AG09309 (cell line): ENCODE measurements at places on chromosomes 16 and 17.
A peak's percentile ranks its signal among the peaks of the same experiment; 100 is the strongest.

DNA sequence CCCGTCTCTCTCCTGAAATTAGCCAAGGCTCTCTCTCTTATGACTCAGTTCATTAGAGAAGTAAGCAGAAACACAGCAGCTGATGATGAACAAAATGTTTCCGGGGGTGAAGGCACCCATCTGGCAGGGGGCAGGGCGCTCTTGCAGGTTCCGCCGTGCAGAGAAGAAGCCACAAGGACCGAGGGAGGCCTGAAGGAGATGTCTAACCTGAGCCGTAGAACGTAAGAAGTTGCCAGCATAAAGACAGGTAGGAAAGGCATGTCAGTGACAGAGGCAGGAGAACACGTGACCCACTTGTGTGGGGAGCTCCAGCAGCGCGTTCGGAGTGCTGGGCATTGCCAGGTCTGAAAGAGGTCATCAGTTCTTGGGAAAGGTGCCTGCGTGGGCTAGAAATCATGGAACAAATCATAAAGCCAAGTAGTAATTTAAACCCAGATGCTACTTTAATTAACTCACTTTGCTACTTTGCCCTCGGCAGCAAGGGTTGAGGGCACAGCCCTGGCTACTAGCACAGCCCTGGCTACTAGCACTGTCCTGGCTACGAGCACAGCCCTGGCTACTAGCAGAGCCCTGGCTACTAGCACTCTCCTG is 198.6 kb downstream of the RPTOR start:
- DNase-seq: peak; percentile 29

DNA sequence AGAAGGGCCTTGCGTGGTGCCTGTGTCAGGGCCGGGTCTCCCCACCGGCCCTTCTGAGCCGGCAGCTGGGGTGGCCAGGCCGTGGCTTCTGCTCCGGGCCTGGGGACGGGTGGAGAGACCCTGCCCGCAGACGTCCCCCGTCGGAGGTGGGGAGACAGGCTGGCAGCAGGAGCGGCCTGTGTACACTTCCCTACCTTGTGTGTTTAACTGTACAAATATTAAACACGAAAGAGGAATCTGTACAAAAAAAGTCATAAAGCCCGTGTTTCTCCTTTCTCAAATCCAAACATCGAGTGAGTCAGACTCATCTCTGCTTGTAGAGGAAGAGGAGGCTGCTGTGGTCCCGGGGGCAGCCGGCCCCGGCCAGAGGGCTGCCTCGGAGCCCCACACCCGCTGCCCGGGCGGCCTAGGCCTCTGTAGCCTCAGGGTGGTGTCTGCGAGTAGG is 2.0 kb downstream of the CACNA1H start:
- no peak for DNase-seq

DNA sequence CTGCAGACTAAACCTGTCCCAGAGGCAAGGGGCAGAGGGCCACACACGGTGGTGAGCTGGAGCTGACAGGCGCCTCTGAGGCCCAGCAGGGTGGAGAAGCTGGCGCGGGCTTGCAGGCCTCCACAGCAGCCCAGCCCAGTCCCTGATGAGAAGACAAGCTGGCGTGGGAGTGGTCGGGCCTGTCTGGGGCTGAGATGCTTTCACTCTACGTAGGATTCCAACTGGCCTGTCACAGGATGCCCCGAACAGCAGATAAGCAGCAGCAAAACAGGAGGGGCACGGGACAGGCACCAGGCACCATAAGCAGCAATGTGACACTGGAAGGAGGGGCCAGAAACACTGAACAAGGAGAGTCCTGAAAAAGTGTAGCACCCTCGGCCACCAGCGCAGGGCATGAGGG is 40.1 kb downstream of the PEMT start:
- no peak for DNase-seq

DNA sequence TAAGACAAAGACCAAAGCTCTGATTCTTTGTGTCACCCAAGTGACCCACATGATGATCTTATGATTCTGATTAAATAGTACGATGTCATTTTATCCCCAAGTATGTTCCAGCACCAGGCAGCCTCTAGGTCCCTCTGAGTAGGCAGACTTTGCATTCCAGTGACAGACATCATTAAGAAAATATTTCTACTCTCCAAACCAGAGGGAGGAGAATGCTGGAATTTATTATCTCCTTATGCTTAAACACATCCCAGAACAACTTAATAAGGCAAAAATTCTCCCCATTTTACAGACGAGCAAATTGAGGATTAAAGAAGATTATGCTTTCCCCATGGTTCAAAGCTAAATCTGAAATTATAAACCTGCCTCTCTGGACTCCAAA is 192.8 kb upstream of the CDH11 start:
- DNase-seq: no peak

DNA sequence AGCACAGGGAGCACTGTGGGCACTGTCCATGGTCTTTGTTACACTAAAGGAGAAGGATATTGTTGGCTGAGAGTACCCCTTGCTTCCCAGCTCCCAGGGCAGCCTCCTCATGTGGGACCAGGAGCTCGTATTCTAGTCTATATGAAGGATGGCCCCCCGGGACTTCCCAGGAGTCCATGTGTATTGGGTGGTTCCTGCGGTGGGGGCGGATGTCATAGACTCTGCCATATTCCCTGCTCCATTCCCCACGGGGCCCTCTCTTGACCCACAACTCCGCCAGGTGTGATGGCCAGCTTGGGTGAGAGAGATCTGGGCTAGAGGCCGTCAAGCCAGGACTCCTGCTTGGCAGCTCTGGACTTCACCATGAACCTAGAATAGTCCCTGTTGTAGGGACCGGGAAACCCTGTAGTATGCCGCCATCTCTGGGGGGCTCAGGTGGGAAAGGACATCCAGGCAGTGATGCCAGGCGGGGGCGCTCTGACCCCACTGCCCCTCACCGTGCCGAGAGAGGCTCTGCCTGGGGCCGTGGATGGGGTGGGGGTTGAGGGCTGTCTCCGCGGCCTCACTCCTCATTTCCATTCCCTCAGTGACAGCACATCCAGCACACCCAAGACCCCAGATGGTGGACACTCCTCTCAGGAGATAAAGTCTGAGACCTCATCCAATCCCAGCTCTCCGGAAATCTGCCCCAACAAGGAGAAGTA is 37.8 kb downstream of the OR1D5 start:
- no peak for DNase-seq

DNA sequence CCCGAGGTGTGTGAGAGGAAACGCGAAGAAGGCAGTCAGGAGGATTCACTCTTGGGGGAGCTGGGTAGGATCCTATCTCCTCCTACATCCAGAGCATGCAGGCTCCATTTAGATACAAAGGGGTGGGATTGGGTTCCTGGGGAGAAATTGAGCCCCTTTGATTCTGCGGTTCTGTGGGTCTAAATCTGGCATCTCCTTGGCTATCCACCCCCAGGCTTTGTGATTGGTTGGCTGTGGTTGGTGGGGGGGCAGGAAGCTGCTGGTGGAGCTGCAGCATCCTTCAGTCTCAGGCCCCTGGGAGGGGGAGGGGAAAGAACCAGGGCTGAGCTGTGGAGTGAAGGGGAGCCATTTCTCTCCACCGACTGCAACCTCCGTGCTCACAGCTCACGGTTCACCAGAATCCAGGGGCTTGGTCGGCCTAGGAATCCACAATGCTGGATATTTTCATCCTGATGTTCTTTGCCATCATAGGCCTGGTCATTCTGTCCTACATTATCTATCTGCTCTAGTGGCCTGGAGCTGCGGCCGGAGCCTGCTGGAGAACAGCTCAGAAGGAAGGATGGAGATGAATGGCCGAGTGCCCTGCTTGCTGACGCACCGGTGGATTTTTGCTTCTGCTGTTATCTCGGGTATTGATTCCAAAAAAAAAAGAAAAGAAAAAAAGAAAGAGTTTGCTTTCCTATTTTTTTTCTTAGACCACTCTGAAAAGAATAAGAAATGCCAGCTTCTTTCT is at the start of gene LASP1NB:
LASP1NB (plus strand) TSS at position 352 of the 733 bp plus-strand sequence.
- DNase-seq: no peak

GRCh38 chr16:9909072-9909825 is 273.0 kb downstream of the GRIN2A start:
- DNase-seq: no peak

- DNase-seq: no peak
These were observed 1.1 kb downstream of the GJC1 start for GRCh38 chr17:44828919-44829522.

DNA sequence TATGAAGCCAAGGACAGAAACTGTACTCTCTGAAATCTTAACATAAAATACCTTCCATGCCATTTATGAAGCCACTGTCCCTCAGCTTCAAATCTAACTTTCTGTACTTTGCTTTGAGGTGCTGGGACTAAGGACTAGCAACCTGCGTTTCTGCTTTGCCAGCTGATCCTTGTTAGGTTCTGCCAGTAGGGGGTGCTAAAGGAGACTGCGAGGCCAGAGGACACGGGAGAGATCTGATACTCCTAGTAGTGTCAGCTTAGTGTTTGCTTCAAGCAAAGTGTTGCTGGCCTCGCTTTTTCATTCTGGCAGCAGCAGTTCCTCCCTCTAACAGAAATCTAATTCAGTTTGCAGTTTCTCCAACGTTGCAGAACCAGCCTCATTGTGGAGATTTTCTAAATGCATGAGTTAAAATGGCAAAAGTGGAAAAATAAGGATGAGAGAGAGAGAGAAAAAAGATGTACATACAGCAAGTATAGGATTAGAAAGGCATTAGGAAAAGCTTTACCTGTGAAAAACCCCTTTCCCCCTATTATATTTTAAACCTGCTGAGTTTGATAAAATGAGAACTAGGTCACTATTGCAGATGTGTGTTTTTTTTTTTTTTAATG is 297.5 kb downstream of the CA10 start:
- no peak for DNase-seq

GRCh38 chr17:65455972-65456343 is 105.5 kb downstream of the AXIN2 start:
- no peak for DNase-seq

DNA sequence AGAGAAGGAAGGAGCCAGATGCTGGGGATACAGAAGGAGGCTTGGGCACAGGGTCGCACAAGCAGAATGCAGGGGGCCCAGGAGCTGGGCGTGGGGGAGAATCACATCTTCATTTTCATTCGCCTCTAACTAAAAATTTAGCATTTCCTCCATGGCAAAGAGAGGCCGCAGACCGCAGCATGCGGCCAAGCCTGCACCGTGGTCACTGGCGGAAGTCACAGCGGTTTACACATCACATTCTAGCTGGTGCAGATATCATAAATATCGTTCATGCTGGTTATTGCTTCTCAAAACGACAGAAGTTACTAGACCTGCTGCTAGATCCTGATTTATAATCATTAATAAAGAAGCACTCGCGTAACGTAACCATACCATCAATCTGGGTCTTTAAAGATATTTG is 162.0 kb downstream of the NTN1 start:
- no peak for DNase-seq

- no peak for DNase-seq
These were observed 86.4 kb downstream of the MRM1 start for GRCh38 chr17:36687736-36688135.

DNA sequence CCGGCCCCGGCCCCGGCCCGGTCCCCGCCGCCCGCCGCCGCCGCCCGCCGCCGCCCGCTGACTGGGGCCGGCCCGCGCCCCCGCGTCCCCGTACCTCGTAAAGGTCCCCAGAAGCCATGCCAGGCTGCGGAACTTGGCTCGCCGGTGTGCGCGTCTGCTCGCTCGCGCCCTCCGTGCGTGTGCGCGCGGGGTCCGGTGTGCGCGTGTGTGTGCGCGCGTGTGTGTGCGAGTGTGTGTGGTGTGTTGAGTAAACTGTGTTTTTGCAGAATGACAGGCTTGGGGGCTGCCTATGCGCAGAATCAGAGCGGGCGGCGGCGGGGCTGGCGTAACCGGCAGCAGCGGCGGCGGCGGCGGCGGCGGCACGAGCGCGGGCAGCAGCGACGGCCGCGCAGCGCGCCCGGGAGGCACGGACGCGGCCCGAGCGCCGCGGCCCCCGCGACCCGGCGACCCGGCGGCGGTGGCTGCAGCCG is 307 bp downstream of the CDYL2 start:
- peak; percentile 17 for DNase-seq

GRCh38 chr16:3761375-3762106 is 44.2 kb upstream of the TRAP1 start:
- no peak for DNase-seq

DNA sequence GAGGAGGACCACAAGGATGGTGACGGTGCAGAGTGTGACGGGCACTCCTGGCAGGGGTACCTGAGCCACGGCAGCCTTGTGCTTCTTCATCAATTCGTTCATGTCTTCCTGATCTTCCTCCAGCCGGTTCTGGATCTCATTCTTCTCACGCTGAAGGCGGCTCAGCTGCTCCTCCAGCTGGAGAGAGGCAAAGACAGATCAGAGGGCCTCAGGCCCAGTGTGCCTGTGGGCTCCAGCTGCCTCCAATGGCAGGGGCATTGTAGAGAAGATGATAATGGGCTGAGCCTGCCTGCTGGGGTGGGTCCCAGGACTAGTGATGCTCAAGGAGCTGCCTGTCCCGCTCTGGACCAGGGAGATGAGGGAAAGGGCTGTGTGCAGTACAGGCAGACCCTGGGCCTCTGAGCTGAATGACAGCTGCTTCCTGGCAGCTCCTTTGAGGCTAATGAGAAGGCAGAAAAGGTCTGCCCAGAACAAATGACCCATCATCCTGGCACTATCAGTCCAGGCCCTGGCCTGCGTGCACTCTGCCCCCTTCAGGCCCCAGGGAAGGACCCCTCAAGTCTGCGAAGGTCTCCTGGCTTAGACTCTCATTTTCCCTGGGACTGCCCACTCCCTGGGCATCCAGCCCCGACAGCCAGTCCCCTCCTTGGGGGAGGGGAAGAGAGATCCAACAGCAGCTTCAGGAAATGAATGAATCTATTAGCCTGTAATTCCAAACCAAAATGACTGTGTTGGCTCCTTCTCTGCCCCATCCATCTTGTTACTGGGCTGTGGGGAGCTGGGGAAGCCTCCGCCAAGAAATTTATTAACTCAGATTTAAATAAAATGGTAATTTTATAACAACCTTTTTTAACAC is 48.0 kb downstream of the PIPOX start:
- no peak for DNase-seq

DNA sequence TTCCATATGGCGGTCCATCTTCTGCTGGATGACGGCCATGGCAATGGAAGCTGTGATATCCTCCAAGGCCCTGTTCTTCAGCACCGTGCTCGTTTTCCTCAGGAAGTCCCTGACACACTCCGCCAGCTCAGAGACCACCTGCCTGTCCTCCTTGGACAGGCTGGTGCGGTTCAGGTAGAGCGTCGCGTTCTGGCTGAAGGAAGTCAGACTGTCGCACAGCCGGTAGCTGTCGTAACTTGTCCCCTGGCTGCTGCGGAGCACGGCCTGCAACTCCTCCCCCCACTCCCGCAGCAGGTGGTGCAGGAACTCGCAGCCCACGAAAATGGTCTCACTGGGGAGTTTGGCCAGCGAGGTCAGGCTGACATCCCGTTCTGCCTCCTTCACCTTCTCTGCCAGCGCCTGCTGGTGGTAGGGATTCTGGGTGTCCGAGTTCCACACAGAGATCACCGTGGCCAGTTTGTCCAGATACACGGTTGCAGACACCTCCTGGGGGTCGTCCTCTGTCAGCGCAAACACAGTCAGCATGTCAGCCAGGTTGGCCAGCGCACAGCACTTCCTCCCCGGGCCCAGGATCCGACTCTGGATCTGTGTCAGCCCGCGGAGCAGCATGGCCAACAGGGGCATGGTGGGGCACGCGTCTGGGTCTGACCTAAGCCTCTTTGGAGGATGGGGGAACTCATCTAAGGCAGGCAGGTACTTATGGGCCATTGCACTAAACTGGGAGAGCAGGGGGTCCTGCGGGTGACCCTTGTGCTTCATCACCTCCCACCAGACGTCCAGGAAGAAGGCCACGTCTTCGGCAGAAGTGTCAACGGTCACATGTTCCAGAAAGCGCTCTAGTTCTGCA is 5.1 kb downstream of the GEMIN4 start:
- DNase-seq: no peak
